Mucosa of gallbladder (tissue), 1 donor: ENCODE measurements at places on chromosomes 1 and 21.

GRCh38 chr1:110316735-110317134 is 22.4 kb upstream of the RBM15 start:
- DNase-seq: no peak

DNA sequence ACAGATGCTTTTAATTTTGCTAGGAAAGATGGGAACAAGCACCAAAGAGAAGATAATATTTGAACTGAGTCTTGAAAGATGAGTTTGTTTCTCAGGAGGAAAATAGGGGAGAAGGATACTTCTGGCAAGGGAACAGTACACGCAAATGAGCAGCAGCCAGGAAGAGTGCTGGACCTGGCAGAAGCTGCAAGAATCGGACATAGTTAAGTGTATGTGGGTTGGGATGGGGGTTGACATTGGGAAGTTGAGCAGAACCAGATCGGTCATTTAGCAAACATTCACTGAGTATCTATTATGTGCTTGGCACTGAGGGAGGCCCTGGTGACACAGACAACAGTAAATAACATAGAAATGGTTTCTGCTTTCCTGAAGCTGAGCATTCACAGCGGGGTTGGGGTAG is 198.8 kb downstream of the PLPP3 start:
- peak; percentile 31 for DNase-seq

DNA sequence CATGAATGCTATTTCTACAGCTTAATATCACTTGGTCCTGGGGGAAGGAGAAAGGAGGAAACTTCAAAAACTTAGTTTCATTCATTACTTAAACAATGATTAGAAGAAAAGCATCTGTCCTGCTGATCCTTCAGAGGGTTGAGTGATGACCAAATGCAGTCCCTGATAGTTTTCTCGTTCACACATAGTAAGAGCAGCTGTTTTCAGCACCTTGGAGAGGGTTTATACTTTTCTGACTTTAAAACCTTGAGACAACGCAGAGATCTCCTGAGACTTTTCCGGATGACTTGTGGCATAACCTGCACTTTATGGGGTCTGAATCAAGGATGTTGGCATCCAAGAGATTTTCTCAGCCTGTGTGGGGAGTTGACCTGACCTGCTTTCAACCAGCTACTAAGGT is 94.0 kb upstream of the KCND3 start:
- no peak for DNase-seq

DNA sequence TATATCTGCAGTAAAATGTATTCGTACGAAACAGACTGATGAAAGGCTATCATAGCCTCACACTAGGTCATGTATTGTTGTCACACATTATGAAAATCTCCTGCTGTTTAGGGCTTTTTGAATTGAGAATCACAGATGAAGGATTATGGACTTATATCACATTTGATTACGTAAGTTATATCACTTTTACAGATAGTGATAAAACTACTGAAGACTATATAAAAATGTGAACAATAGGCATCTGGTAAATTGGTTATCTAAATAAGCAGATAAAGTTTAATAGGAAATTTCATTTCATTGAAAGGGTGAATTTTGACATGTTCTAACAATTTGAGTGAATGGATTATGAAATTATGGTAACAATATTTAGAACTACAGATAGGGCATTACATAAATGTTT is 20.0 kb downstream of the LAMC1 start:
- no peak for DNase-seq

- DNase-seq: no peak
Measured at GRCh38 chr21:42066521-42066920, 4.6 kb upstream of the UMODL1 start.

- DNase-seq: no peak
Measured at GRCh38 chr1:233791721-233792120, 112.8 kb upstream of the SLC35F3 start.

GRCh38 chr1:198699167-198700015 is 60.6 kb downstream of the PTPRC start:
- DNase-seq: peak; percentile 56

DNA sequence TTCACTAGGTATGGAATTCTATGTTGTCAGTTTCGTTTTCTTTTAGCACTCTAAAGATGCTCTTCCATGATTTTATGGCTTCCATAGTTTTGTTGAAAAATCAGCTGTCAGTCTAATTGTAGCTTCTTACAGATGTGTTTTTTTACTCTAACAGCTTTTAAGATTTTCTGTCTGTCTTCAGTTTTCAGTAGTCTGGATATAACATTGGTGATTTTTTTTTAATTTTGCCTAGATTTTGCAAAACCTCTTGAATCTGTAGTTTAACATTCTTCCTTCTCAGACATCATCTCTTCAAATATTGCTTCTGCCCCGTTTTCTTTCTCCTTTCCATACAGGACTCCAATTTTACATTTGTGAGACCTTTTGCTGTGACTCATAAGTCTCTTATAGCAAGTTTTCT is 17.9 kb upstream of the DYRK1A start:
- DNase-seq: no peak

GRCh38 chr21:31201144-31201543 is 142.9 kb downstream of the TIAM1 start:
- no peak for DNase-seq

- DNase-seq: no peak
Measured at GRCh38 chr1:185367218-185367617, 50.2 kb upstream of the IVNS1ABP start.

DNA sequence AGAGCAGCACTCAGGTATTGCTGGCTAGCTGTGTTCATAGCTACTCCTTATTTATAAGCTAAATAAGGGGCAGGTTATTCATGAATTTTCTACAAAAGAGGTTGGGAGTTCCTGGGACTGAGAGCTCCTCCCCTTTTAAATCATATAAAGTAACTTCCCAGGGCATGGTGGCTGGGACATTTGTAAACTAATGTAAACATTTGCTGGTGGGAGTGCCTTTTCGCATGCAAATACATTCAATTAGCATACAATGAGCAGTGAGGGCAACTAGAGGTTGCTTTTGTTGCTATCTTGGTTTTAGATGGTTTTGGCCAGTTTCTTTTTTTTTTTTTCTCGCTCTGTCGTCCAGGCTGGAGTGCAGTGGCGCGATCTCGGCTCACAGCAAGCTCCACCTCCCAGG is 43.4 kb downstream of the GNPAT start:
- no peak for DNase-seq

GRCh38 chr1:219659005-219659600 is 46.2 kb upstream of the ZC3H11B start:
- DNase-seq: no peak

DNA sequence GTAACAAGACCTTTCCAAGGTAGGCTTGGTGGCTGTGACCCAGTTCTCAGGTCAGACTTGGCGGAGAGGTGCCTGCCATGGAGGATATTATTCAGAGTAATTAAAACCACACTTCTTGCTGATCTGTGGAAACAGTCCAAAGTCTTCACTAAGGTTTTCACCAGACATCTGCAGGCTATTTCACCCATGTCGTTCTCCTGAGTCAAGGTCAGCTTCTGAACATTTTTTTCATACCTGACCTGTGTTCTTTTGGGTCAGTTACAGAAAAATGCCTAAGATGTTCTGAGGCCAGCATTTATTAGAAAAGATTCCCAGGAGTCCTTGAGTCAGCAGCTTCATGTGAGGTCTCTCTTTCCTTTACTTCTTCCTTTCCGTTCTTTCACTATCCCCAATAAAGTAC is 54.9 kb downstream of the RGL1 start:
- no peak for DNase-seq

DNA sequence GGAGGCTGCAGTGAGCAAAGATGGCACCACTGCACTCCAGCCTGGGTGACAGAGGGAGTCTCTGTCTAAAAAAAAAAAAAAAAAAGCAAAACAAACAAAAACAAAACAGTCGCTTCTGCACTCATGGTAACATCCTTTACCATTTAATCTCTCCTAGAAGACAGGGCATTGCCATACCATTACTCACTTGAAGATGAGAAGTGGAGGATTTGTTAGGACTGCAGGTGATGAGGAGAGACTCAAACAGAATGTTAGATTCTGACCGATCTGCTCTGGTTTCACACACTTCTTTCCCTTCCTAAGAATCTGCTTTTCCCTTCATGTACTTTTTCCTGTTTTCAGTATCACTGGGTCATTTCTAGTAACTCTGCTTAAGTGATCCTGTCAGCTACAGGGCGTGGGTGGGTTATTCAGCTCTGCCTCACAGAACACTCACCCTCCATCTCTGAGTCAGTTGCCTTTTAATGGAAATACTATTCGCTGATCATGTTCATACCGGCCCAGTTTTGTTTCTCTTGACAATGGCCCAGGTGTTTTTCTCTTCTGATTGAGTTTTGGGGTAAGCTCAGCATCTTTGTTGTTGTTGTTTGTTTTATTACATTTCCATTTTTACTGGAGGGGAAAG is 148.0 kb upstream of the ERG start:
- no peak for DNase-seq

GRCh38 chr1:231236938-231237337 is 4.1 kb upstream of the GNPAT start:
- no peak for DNase-seq

GRCh38 chr1:12014141-12014991 is 4.9 kb upstream of the MIIP start:
- no peak for DNase-seq

GRCh38 chr21:29523646-29524045 is 224.9 kb downstream of the BACH1 start:
- DNase-seq: peak; percentile 34
